ENCODE measurements at places on chromosomes 12 and 14.

DNA sequence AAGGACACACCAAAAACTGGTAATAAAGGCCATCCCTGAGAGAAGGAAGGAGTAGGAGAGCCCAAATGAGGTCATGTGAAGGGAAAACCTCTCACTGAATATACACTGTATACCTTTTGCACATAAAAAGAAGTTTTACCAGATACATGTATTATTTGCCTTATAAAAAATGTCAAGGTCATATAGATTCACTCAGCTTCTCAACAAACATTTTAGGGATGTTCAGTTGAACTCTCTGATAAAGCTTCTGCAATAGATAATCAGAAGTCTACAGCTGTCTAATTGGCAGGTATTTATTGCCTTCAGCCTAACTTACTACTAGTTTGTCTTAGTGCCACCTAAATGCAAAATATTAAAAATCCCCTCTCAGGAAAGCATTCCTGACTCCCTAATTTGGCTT, 8.7 kb downstream of the SLC11A2 start:
- DNase-seq, result no peak

GRCh38 chr14:51650716-51651387, 858 bp upstream of the FRMD6 start:
- no peak for DNase-seq

GRCh38 chr14:23115039-23115731, 3.9 kb downstream of the CEBPE start:
- no peak for DNase-seq

DNA sequence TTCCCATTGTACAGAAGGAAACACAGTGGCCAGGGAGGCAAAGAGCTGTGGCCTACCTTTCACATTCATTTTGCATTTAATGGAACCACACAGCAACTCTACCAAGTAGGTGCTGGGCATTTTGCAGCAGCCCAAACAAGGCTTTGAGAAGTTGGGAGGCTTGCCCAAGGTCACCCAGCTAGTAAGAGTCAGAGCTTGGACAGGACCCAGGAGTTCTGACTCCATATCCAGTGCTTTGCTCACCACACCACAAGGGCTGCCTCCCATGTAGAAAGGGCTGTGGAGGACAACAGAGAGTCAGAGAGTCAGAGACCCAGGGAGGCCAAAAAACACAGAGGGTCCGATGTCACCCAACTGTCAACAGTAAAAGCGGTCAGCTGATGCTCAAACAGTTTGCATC, 400.2 kb downstream of the BCL11B start:
- DNase-seq, result no peak

GRCh38 chr14:99118046-99118721, 153.8 kb downstream of the BCL11B start:
- DNase-seq, result no peak

- DNase-seq, result no peak
These were observed 118.2 kb upstream of the KITLG start for GRCh38 chr12:88698471-88698870.

GRCh38 chr12:3491938-3492792, 1.2 kb downstream of the PRMT8 start:
- peak; percentile 61 for DNase-seq
